Vagina (tissue), 2 donors: ENCODE measurements at places on chromosomes 4 and X.

- DNase-seq: no peak
Observed at GRCh38 chr4:4838051-4838935, 21.2 kb upstream of the MSX1 start.

DNA sequence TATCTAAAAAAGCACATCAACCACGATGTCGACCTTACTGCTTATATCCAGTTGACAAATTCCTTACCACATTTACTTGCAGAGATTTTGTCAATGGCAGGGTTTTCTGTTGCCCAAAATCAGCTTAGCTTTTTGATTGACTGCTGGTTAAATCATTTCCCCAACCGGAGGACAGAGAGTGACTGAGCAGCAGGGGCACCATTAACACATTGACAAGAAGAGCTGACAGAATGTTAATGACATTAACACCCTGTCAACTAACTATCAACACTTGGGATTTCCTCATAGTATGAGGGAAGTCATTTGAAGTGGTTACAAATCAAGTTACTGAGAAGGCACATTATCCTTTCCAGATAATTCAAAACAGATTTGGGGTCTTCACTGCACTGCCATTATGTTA lies 368.4 kb downstream of the RPA4 start:
- DNase-seq: no peak

DNA sequence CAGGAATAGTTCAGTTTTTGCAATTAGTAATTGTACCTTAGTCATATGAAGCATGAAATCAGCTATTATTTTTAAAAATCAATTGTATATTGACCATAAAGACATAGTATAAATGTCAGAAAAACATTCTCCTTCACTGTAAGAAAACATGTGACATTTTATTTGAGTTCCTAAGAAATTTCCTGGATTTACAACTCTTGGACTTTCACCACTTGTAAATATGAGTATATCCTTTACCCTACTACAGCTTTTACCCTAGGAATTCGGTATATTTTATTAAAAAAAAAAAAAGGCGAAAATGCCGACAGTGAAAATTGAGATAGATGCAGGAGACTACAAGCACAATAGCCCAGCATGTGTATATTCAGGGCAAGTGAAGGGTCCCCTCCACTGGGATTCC lies 14.9 kb downstream of the ADH1A start:
- DNase-seq: no peak

- DNase-seq: no peak
Observed at GRCh38 chr4:84022564-84022963, 476.5 kb downstream of the NKX6-1 start.

DNA sequence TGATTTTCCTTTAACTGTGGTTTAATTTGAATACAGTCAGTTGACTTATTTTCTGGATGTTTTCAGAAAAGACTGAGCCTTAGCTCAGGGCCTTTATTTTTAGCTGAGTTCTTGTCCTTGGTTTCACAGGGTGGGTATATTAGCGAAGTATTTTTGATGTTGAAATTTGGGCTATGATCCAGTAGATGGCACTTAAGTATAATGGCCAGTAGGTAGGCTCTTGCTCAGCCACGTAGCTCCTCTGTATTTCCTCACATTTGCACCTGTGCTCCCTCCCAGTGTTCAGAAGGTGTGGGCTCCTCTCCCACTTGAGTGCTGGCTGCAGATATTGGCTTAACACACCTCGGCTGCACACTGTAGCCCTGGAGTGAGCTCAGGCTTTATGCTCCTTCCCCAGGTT lies 549.9 kb upstream of the AMOT start:
- DNase-seq: no peak

DNA sequence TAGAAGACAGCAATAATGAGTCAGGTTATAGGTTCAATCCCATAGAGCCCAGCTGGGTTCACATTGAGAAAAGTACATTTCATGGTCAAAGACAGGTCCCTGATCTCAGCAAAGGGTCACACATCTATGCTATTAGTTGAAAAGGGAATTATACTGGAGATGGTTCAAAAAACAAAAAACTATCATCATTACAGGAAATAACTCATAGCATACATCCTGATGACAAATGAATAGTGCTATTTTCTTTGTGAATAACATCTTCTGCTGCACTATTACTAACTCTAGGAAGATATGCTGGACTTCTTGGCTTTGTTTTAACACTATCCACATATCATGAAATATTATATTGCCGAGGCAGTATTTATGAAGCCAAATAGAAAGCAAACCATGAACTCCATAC lies 202.5 kb upstream of the MAB21L2 start:
- no peak for DNase-seq

DNA sequence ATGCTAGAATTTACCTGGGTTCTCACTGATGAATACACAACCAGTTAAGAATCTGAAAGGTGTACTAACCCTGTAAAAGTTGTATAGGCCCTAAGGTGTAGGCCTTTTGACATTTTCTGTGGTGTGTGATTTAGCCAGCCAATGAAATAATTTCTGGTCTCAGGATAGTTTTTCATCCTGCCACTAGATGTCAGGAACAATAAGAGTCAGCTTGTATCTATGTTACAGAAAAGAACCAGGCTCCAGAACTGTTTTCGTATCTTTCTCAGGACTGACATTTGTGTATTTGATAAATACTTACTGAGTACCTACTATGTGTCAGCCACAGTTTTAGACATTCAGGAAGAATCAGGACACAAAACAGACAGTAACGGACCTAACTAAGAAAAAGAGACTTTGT lies 673.6 kb upstream of the TENM3 start:
- no peak for DNase-seq

DNA sequence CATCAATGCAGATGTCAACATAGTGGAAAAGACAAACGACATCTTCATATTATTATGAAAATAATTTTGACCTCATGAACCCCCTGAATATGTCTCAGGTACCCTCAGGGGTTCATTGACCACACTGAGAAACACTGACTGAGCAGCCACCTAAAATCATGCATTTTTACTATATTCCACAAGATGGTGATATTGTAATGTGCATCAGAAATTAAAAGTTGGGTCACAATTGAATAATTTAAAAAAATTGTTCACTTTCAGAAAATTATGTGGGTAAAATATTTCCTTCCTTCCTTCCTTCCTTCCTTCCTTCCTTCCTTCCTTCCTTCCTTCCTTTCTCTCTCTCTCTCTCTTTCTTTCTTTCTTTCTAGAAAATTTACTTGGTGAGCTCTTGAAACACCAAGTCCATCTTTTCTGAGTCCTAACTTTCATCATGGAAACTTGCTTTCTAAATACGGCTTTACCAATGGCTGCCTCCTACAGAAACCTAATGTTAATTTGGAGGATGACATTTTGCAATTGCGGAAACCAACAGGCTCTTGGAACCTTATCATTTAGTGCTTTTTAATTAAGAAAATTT lies 103.6 kb downstream of the RTL3 start:
- DNase-seq: no peak

GRCh38 chr4:48173056-48173991 lies 39.3 kb upstream of the TXK start:
- no peak for DNase-seq

GRCh38 chr4:112633477-112634235 lies 3.1 kb downstream of the ZGRF1 start:
- DNase-seq: no peak

DNA sequence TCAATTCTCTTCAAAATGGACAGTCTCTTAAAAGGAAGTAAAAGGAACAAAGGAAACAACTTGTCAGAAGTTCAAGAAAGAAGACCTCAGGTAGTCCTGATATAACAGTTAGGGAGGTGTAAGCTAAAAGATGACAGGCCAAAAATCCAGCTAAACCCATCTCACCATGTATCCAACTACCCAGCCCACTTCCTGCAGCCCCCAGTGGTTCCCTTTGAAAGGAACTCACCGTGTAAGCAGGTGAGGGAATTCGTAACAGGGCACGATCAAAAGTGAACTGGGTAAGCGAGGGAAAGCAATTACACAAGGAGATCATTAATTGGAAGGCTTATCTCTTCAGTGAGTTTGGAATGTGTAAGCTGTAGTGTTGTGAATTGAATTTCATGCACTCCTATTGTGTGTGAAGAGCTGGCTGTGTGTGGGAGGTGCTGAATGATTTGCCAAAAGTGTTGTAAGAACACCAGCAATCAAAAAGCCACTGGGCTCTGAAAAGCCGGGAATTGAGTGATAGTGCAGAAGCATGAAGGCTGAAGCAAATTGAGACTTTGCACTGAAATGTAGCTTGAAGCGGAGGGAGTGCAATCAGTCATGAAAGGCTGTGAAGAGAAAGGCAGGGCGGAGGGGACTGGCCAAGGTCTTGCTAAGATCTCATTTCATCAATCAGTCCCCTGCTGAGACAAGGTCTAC lies 914.2 kb upstream of the LCORL start:
- DNase-seq: no peak

GRCh38 chrX:113929004-113929403 lies 654.9 kb upstream of the HTR2C start:
- DNase-seq: no peak

- no peak for DNase-seq
Observed at GRCh38 chrX:110698696-110699095, 96.9 kb downstream of the CHRDL1 start.

DNA sequence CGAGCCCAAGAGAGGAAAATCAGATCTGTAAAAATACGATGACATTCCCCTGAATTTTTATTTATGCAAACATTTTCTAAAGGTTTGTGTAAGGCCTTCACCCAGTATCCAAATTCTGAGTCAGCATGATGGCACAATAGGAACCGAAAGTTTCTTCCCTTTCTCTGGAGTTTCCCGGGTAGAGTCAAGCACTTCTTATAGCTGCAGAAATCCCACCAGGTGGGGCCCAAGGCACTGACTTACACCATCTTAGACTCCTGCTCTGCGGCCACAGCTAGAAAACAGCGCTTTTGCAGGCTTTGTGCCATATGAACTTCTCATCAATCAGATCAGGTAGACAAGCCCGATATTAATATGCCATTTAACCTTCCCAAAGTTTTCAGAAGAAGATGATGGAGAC lies 13.4 kb downstream of the LEF1 start:
- no peak for DNase-seq

DNA sequence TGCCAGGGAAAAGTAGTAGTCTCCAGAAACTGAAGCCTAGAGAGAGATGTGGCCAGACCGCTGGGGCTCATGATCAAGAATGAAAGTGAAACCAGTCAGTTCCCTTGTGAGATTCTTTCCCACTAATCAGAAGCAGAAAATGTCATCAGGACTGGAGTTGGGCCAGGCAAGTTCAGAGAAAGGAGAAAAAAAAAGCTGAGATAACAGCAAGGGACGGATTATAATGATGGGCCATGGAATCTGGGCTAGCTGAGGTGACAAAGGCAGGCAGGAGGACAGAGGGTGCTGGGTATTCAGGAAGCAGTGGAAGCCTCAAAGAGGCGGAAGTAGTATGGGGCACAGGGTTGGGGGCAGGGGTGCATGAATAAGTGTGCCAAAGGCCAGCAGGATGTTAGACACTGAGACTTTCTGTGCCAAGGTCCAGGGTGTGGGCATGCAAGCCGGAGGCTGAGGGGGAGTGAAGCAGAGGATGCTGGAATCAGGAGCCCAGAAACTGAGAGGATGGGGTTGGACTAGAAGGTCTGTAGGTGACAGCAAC lies 2.5 kb downstream of the CXorf38 start:
- DNase-seq: no peak

- peak; percentile 5 for DNase-seq
Observed at GRCh38 chrX:580030-580429, 50.6 kb upstream of the SHOX start.

GRCh38 chrX:78747489-78747888 lies at the start of gene LPAR4:
LPAR4 (plus strand) TSS chrX:78747720; CDS start chrX:78754870, 7,150 bp downstream.
- DNase-seq: no peak

GRCh38 chr4:75643651-75644050 lies 13.3 kb upstream of the CDKL2 start:
- DNase-seq: no peak

DNA sequence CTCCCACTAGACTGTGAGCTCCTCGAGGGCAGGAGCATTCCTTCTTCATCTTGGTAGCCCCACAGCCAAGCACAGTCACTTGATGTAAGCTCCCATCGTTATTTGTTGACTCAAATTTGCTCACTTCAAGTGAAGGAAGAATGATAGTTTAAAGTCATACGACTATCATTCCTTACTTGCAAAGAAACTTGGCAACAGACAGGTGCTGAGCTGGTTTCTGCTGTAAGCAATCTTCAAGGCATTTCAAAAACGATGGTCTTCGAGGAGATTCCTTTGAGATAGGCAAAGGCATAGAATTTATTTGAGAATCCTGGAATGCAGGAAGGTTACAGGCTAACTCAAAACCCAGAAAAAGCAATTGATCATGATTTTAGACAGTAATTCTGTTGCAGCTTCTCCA lies 64.8 kb downstream of the QDPR start:
- no peak for DNase-seq

GRCh38 chrX:15751155-15751819 lies 13.2 kb downstream of the CA5B start:
- no peak for DNase-seq

GRCh38 chr4:39808231-39808749 lies 110.4 kb downstream of the UBE2K start:
- DNase-seq: no peak

GRCh38 chr4:168584321-168584771 lies 87.5 kb downstream of the PALLD start:
- no peak for DNase-seq

GRCh38 chr4:54231768-54232688 lies 2.9 kb downstream of the PDGFRA start:
- peak; percentile 77 for DNase-seq

DNA sequence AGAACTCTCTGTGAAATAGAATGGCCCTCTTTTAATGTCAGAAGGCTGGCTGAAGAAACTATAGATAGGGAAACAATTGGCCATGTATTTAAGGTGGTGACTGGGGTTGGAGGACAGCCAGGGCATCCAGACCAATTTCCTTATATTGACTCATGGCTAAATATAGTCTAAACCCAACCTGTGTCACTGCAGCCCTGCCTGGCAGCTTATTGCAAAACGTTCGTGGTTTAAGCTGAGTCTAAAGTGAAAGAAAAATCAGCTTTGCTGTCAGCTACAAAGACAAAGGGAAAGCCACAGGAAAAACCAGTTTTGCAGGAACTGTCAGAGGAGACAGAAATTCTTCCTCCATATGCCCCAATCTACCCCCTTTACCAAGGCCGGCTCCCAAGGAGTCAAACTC lies 902.8 kb upstream of the NDST4 start:
- no peak for DNase-seq

DNA sequence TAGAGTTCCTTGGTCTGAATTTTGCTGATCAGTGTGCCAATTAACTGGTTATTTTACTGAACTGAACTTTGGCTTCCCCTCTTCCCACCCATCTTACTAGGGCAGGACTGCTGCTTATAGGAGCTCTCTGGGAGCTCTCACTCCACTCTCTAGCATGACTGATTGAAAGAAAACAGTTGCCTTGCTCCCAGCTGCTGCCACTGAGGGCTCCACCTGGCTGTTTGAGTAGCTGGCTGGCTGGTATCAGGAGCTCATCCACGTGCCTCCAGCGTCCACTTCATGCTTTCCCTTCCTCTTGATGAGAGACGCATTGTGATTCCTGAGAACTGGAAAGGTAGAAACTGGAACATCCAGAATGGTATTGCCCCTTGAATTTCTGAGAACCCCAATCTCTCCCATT lies 73.0 kb upstream of the KLHL13 start:
- DNase-seq: no peak

- no peak for DNase-seq
Observed at GRCh38 chr4:129232589-129233337, 136.8 kb downstream of the C4orf33 start.
